ENCODE measurements at places on chromosomes 4 and X. TPM values are rescaled to one million over a fixed set of nuclear protein-coding genes. Genes with fewer than 3 reads are reported as not detected.

Gene GAGE2A
- not detected for polyA plus RNA-seq

Gene NAA11
- not detected for polyA plus RNA-seq

Gene DGKK
- not detected for polyA plus RNA-seq

Gene PWWP3B
- polyA plus RNA-seq = 0.16 TPM

Gene FGD1
- polyA plus RNA-seq = 8.8 TPM

Gene CXCL1
- 35.5 TPM for polyA plus RNA-seq

Gene LNX1
- polyA plus RNA-seq = 0.32 TPM

Gene RIPPLY1
- not detected for polyA plus RNA-seq

Gene SGMS2
- 41.1 TPM for polyA plus RNA-seq

Gene HSFX2
- 0.39 TPM for polyA plus RNA-seq

Gene SRPK3
- polyA plus RNA-seq = 0.10 TPM

Gene TMSB15B
- 6.1 TPM for polyA plus RNA-seq

Gene SOX3
- not detected for polyA plus RNA-seq

DNA sequence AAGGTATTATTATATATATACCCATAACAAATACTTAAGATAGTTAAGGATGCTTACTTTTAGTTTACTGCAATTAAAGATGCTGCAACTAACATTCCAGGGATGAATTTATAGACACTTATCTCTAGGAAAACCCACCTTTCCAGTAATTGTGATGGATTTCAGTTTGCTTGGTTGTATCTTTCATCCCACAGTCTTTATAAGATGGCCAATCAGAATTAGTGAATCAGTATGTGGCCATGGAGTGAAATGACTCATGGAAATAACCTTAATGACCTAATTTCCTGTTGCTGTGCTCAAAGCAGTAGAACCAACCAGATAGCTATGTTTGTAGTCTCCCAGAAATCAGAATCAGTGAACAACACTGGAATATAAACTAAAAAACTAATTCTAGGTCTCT lies 26.4 kb downstream of the MOSPD2 start:
- no peak for DNase-seq

DNA sequence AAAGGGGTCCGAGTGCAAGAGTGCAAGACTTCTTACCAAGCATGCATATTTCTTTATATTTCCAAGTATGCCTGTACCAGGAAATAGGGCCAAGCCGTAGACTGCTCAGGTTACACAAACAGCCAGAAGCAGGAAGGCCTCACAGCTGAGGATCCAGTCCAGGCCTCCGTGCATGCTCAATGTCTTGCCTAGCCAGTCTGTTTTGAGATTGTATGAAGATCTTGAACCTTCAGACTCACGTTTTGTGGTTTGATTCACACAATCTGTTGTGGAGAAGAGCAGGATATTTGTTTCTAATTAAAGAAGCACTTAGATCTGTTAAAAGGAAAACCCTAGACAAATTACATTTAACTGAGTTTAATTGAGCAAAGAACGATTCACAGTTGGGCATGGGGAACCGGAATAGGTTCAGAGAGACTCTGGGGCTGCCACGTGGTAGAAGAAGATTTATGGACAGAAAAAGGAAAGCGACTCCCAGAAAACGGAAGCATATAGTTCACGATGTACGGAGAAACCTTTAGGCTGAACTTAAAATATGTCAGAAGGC lies 1.2 kb downstream of the MGST2 start:
- no peak for DNase-seq

- DNase-seq = no peak
Measured at GRCh38 chr4:176970853-176971252, 178.1 kb upstream of the VEGFC start.

- no peak for DNase-seq
Measured at GRCh38 chrX:130079824-130080406, 30.4 kb downstream of the ELF4 start.

DNA sequence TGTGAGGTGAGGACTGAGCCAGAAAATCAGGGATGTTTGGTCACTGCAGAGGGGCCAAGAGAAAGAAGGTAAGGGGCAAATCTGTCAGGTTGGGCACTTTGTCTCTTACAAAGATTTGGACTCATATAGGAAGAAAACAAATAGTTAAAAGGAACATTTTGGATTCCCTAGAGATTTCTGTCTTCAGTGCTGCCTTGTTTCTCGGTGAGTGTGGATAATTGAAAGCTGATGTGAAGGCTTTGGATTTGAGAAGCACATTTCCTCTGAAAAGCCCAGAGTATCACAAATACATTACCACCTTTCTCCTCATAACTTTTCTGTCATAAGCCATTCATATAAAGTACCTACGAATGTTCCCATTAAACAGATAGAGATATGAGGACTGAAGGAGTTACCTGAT lies 107.5 kb downstream of the ATG4A start:
- DNase-seq = no peak

GRCh38 chr4:88291003-88291402 lies 6.6 kb upstream of the PPM1K start:
- DNase-seq = no peak

GRCh38 chr4:77036206-77036605 lies 39.6 kb downstream of the CCNI start:
- no peak for DNase-seq

DNA sequence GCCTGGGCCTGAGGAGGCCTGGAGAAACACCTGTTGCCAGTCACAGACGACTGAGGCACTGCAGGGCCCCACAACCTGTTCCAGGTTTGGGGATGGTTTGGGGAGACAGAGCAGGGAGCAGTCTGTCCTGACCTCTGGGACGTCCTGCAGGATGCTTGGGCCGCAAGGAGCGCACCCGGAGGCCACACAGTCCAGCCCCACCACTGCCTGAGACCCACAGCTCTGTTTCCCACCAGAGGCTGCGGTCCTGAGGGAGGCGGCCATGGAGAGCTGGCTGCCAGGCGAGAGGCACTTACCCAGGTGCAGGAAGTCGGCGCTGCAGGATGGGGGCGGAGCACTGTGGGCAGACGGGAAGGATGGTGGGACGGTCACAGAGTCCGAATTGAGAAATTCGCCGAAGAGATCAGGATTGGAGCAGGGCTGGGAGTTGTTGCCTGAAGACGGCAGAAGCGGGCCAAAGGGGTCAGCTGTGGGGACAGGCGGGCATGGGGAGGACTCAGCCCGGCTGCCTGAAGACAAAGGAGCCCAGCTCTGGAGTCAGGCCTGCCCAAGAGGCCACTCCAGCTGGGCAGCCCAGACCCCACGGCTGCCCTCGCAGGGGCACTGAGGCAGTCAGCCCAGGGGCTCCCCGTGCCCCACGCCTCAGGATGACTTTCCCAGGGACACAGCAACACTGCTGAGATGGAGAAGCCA lies 40.3 kb upstream of the CPLX1 start:
- DNase-seq = no peak

- DNase-seq = no peak
Measured at GRCh38 chr4:168515222-168516011, 18.6 kb downstream of the PALLD start.

DNA sequence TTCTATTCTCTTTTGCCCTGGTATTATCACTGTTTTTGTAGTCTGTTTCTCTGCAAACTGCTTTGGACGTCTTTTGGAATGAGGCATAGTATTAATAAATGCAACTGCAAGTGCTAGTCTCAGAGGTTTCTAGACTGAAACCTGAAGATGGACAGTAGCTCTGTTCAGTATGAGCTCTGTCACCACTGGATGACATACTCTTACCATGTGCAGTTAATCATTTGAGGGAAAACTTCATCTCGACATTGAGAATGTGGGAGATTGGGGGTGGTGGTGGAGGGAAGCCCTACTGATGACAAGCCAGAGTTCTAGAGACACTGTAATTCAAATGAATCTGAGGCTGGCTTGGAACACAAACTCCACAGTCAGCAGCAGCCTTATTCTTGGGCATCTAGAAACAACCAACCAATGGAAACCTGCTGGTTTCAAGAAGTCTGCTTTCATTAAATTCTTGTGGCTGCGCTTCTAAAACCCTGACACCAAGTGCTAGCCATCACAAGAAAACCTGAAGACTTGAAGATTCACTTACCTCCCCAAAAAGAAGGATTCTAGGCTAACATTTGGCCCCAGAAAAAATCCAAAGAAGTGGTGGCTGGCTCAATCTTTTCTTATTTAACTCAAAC lies 161.7 kb downstream of the RASL11B start:
- DNase-seq = no peak

GRCh38 chr4:174422893-174423256 lies 99.4 kb downstream of the HPGD start:
- no peak for DNase-seq

GRCh38 chr4:83866834-83867621 lies 331.1 kb downstream of the GPAT3 start:
- no peak for DNase-seq

GRCh38 chr4:80172203-80172602 lies 25.1 kb upstream of the PRDM8 start:
- no peak for DNase-seq

GRCh38 chrX:95435198-95435597 lies 1249.4 kb upstream of the DIAPH2 start:
- DNase-seq = no peak

GRCh38 chr4:94511591-94511990 lies 59.8 kb downstream of the PDLIM5 start:
- DNase-seq = no peak

GRCh38 chr4:85703096-85703495 lies 228.1 kb downstream of the ARHGAP24 start:
- no peak for DNase-seq

- no peak for DNase-seq
Measured at GRCh38 chr4:37632836-37633235, 53.3 kb downstream of the RELL1 start.

GRCh38 chrX:78712336-78712735 lies 35.2 kb upstream of the LPAR4 start:
- no peak for DNase-seq

DNA sequence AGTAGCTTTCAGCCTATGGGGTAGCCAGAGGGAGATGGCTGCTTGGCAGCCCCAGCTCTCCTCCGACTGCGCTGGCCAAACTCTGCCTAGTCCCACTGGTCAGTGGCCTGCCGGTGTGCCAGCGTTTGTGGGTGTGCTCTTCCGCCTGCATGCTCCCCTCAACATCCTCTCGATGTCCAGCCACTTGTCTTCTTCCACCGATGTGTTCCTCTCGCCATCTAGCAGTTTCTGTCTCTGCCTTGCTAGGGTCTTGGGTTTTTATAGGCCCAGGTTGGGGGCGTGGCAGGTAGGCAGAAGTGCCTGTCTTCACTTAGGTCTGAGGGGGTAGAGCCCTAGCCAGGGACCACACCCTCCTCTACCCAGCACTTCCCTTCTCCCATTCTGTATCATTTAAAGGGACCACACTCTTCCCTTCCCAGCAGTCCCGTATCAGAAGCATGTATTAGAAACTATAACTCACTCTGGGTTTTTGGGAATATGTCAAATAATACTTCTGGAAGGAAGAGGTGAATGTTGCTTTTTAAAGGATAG lies 124.4 kb downstream of the KDM6A start:
- DNase-seq = no peak

DNA sequence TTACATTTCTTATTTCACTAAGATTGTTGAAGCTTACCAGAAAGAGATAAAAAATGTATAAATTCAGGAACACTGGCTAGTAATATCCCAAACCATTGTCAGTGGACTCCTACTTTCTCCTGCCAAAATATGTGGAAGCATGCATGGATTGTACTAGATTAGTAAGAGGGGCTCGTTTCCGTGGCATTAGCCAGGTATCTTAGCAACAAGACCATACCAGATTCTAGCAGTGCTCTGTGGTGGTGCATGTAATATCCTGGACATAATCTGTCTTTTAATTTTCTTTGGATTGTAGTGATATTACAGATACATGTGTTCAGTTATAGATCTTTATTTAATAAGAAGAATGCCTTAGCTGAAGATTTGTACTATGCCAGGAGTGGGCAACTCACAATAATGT lies 371.9 kb upstream of the PITX2 start:
- no peak for DNase-seq

- no peak for DNase-seq
Measured at GRCh38 chrX:1468250-1468772, 15.6 kb upstream of the ASMTL start.

DNA sequence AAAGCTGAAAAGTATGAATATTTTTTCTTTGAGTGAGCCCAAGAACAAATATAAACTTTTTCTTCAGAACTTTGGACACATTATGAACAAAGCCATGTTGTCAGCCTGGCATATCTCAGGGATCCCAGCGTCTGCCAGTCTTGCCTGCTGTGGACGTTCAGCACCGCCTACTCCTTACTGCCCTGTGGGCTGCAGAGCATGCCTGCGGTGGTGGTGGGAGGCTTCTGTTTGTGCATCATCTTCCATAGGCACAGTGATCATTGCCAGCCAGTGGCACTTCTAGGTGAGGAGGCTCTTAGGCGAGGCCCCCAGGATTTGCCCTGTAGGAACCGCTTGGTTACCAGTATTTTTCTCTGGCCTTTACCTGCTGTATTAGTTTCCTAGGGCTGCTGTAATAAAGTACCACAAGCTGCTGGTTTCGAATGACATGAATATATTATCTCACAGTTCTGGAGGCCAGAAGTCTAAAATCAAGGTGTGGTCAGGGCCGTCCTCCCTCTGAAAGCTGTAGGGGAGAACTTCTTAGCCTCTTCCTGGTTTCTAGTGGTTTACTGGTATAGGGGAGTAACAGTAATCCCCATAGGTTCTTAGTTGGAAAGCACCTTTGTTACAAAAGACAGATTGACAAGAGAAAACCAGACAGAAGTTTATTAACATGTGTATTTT lies 15.4 kb downstream of the ANXA3 start:
- DNase-seq = no peak

DNA sequence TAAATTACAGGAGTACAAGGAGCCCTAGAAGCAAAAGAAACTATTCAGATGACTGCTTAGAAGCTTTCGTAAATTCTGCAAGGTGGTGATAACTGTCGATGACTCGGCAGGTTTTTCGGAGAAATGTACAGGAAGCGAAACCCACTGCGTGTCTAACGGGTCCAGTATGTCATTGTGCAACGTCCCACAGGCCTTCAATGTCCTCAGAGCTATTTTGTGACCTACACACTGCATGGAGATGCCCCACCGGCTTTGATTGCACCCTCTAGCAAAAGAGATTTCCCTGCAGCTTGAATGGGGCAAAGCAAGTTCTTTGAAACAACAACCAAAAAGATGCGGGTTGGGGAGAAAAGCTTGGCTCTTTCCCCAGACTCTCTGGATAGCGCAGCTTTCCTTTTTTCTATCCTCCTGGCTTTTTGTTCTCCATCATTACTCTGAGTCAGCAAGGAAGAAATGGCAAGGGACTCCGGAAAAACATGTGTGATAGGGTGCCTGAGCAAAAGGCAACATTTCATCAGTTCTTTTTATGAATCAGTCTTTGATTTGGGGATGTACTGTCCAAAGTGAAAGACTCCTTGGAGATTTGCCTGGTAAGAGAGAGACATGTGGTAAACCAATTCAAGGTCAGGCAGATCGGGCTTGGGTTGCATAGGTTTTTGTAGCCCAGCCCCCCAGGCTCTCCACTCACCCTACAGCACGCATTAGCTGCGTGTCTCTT lies 112.0 kb upstream of the TBL1X start:
- no peak for DNase-seq
